ENCODE measurements at places on chromosomes 11 and 22. TPM values are rescaled to one million over a fixed set of nuclear protein-coding genes. Genes with fewer than 3 reads are reported as not detected.

GRCh38 chr22:33272180-33272579, 214.0 kb upstream of the SYN3 start:
- H3K27ac ChIP-seq, result no peak overlapping the region
- DNase-seq, result no peak
- H3K4me1 ChIP-seq, result no peaks in the 10 kb centered on the region
- H3K27me3 ChIP-seq, result no peaks in the 10 kb centered on the region

- H3K4me1 ChIP-seq, result no peaks in the 10 kb centered on the region
- H3K4me3 ChIP-seq, result no peak overlapping the region
- no peaks in the 10 kb centered on the region for H3K36me3 ChIP-seq
- H3K27ac ChIP-seq, result no peak overlapping the region
Observed at GRCh38 chr11:133834682-133835592, 10.4 kb downstream of the SPATA19 start.

APOL5 gene
- polyA plus RNA-seq, result 0.19 TPM

CALCA gene
- polyA plus RNA-seq, result not detected

DNA sequence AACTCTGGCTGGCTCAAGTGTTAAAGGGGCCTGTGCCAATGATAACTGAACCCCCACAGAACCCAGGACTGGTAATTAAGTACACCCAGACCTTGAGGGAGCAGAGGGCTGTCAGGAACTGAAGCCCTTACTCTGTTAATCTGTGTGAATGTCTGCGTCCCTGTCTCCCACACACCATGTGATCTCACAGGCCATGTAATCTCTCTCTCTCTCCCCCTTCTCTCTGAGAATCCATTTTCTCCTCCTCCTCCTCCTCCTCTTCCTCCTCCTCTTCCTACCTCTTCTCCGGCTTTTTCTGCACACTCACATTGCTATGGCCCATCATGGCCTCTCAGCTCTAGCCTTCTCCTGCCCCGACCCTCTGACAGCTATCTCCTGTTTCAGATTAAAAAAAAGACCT, 14.6 kb upstream of the IRAG1 start:
- no peaks in the 10 kb centered on the region for H3K27me3 ChIP-seq
- DNase-seq, result no peak
- H3K4me1 ChIP-seq, result peaks cover 19% of the 10 kb centered on the region
- H3K27ac ChIP-seq, result peak overlapping the region; percentile 96
